D341Med (cell line): ENCODE measurements at places on chromosomes 11 and 22.

GRCh38 chr11:119041821-119042514, 11.3 kb upstream of the SLC37A4 start:
- no peak for DNase-seq

GRCh38 chr11:103322821-103323220, 213.6 kb downstream of the DYNC2H1 start:
- no peak for DNase-seq

- no peak for DNase-seq
Measured at GRCh38 chr11:13921545-13921944, 41.0 kb upstream of the SPON1 start.

GRCh38 chr11:1876361-1877063, 15.2 kb downstream of the PRR33 start:
- DNase-seq = peak; percentile 71

GRCh38 chr22:18103527-18104269, 6.9 kb upstream of the TUBA8 start:
- no peak for DNase-seq
